ENCODE measurements at places on chromosomes 11 and 22.

DNA sequence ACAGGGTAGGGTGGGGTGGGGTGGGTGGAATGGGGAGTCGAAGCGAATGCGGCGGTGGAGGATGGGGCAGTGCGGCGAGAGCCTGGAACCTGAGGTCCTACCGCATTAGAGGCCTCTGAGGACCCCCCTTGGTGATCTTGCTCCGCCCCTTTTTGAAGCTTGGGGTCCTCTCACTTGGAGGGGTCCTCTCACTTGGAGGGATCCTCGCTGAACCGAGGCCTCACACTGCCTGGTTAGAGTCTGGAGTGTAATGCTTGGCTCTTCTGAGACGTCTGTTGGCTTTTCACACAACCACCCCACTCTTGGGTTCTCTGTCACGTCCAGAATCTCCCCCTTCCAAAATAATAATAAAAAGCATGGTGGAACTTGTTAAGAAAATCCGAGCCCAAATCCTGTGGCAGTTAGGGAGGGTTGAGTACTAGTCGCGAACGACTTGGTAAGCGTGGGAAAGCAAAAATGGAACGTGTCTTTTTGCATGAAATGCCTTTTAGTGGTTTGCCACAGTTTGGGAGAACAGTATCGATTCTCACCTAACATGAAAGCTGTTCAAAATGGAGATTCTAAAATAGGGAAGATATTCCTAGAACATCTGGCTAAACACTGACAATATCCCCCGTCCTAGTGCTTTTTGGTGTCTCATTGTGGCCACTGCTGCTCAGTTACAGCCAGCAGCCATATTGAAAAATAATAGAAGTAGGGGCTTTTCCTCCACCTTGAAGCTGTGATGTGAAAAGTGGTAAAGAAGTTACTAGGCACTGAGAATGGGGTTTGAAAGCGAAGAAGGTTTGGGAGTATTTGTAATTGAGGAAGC, 822 bp downstream of the RBX1 start:
- DNase-seq = no peak

DNA sequence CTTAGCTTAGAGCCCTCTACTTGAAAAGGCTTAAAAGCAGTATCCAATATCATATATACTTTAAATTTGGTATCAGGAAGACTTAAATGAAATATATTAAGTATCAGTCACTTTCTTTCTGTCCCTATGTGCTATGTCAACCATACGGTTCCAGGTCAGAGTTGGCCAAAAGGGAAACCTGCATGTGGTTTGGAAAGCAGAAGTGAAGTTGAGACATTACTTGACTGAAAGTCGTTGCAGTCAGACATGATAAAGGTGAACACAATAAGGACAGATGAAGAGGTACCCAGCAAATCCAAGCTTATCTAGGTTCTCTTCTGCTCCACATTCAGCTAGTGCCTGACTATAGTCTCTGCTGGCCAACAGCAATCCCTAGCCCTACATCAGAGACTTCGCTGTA, 336.8 kb downstream of the KCNA4 start:
- no peak for DNase-seq

- no peak for DNase-seq
Measured at GRCh38 chr11:87304412-87304811, 266.7 kb downstream of the TMEM135 start.

- DNase-seq = no peak
Measured at GRCh38 chr22:27793576-27793975, 8.0 kb downstream of the MN1 start.

DNA sequence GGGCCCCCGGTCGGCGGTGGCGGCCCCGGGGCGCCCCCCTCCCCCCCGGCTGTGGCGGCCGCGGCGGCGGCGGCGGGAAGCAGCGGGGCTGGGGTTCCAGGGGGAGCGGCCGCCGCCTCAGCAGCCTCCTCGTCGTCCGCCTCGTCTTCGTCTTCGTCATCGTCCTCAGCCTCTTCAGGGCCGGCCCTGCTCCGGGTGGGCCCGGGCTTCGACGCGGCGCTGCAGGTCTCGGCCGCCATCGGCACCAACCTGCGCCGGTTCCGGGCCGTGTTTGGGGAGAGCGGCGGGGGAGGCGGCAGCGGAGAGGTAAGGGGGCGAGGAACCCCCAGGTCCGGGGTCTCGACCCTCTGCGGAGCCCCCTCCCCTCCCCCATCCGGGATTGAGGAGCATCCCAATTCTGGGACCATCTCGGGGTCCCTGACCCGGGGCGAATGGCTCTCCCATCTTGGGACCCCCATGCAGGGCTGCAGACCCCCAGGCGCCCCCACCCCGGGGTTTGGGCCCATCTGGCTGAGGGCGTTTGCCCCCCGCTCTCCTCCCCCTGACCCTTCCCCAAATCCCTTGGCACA, 431 bp downstream of the KMT2A start:
- no peak for DNase-seq

GRCh38 chr11:65918211-65919140, at the start of gene C11orf68:
Gene C11orf68 (minus strand): TSS chr11:65919062. CDS start chr11:65919031, 31 bp downstream.
- no peak for DNase-seq

DNA sequence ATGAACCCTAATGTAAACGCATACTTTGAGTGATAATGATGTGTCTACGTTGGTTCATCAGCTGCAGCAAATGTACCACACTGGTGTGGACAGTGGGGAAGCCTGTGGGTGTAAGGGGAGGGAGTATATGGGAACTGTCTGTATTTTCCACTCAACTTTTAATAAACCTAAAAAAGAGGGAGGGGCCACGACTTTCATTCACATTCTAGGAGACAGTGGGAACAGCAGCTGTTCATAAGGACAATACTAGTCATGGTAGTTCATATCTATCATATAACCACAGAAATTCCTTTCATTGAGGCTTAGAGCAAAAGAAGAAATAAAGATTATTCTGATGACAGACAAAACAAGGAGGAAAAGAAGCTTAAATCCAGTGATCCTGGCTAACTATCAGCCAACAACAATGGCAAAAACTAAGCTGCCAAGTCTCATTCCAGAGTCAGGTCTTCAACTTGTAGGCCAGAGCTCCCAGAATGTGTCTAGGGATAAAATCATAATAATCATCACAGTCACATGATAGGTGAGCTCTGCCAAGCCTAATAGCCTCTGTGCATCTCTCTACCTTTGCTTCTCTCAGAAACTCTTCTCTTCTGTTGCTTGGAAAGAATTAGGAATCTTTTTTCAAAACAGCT, 59.4 kb upstream of the CHRM4 start:
- no peak for DNase-seq

DNA sequence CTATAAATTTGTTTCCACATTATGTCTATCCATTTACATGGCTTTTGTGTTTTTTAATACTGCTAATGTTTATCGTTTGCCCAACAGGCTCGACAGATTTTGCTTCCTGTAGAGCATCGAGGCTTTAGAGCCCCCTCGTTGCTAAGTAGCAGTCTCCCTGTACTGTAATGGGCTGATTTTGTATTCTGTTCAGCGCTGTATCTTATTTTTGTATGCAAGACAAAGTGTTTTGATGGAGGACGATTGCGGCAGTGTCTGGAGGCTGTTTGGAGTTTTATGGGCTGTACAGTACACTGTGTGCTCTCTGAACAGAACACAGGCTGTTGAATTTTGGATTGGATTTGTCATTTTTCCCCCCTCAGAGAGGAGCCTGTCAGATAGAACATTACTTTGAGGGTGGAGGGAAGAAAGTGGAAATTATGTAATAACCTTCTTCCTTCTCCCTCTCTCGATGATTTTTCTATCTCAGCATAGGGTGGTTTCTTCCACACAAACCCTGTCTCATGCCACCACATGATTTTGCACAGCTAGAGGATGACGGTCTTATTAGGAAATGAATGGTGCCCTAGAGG, 104.4 kb downstream of the ZBTB16 start:
- no peak for DNase-seq

DNA sequence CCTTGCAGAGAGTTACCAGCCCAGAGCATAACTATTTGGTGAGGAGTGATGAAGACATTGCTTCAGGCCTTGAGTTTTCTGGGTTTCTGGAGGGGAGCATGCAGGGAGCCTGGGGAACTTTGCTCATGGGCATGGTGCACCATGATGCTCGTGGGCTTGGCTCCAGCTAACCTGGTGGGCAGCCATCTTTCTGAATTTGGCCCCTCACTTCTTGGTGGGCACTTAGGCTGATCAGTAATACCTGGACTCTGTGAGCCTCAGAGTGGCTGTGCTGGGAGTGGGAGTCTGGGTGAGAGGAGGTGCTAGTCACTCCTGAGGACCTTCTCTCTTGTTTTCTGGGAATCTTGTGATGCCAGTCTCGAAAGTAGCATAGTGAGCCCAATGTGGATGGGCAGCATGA, 30.6 kb downstream of the AMPD3 start:
- no peak for DNase-seq

DNA sequence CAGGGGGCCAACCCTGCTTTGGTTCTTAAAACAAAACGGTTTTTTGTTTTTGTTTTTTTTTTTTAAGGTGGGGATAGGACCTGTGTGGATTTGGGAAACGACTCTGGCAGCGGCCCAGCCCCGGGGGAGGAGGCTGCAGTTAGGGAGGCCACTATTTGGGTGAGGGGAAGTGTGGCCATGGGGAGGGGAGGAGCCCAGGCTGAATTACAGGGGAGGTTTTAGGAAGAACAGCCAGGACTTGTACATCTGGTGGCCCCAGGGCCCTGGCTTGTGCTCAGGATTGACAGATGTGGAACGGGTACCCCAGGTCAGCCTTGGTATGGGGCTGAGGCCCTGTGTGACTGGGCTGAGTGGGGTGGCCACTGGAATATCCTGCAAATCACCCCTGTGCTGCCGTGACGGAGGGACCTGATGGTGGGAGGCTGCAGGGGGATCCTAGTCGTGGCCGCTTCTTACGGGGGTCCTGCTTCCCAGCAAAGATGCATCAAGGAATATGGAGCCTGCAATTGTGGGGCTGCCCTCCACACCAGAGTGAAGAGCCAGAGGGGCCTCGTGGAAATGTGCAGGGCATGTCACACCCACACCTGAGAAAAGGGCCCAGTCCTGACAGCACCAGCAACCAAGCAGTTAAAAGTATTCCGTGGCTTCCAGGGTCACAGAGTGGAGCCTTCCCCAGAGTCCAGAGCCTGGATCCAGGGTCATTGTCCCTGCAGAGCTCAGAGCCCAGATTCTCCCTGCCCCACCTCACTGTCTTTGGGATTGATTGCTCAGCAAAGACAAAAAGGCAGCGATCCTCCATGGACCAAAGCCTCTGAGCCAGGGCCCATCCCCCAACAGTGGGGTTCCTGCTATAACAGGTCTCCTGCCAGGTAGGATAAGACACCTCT, 55.2 kb upstream of the WNT7B start:
- DNase-seq = no peak

GRCh38 chr11:75077316-75077715, 19.4 kb downstream of the OR2AT4 start:
- no peak for DNase-seq

DNA sequence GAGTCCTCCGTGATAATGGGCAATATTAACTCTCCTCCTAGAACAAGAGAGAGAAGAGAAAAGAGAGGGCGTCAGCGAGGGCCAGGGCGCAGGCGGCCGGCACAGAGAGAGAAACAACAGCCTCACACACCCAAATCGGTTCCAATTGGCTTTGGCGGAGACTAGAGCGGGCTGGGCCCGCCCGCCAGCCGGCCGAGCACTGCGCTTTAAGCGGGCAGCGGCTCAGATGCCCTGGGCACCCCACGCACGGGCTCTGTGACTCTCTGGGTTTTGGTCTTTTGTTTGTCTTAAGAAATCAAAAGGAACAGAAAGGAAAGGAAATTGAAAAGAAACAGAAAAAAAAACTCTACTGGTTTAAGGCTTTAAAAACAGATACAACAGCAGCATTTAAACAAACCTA, 17.0 kb downstream of the SLC22A12 start:
- DNase-seq = no peak

DNA sequence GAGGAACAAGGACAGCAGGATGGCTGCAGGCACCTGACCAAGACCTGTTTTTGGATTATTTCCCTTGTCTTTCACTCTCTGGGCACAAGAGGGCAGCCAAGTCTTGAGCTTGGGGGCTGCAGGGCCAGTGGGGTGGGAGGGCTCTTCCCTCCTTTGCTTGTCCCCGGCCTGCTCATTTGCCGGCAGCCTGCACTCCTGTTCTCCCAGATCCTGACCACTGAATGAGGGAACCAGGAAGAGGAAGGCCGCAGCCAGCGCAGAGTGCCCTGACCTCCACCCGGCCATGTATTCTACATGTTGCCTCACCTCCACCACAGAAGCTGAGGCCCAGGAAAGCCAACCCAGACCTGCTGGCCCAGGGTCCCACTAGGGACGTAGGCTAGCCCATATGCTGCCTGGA, 15.5 kb upstream of the NNMT start:
- peak; percentile 56 for DNase-seq

GRCh38 chr22:29615705-29616327, 12.4 kb downstream of the NF2 start:
- DNase-seq = no peak

DNA sequence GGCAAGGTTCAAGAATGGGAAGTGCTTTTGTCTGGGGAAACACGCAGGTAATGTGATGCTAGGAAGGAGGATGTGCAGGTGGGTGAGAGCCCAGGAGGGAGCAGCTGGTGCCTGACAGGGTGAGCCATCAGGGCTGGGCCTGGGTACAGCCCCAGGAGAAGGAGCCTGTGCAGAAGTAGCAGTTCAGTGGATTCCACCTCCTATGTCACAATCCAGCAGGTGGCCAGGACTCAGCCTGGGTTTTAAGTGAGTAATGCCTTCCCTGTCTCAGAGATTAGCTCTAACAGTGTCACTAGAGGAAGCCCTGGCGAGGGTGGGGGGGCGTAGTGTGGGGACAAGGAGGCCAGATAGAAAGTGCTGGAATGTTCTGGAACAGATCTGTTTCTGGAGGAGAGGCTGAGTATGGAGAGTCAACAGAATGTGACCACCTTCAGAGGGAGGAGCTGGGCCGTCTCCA, 8.1 kb downstream of the RIC8A start:
- no peak for DNase-seq

DNA sequence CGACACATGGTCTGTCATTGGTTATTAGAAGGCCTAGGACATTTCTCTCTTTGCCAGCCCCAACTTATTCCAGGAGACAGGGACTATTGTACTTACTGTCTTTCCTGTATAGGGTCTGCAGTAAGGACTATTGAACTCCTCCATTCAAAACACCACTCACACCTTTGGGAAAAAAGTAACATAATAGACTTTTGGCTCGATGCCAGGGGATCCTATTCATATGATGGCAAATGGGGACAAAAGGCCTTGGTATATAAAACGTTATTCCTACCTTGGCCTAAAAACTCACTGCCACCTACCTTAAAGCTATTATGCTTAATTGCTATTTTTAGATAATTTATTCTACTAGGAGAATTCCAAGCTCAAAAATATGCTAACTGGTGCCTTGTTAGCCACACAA, 6.3 kb upstream of the NDUFC2 start:
- DNase-seq = no peak

DNA sequence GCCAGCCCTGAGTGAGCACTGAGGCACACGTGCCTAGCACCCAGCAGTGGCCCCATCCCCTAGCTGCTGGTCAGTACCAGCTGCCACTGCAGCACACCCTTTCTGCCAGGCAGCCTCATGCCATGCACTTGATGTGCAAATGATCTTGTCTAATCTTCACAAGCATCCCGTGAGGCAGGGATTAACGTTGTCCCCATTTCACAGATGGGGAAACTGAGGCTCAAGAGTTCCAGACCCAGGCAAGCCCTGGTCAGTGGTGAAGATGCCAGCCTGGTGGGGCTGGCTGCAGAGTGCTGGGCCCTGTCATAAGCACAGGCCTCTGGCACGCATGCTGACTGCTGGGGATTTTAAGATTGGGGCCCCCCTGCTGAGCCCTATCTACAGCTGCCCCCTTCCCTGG, 8.4 kb upstream of the CDKN1C start:
- DNase-seq = no peak
